ENCODE measurements at places on chromosomes 16 and 17.

DNA sequence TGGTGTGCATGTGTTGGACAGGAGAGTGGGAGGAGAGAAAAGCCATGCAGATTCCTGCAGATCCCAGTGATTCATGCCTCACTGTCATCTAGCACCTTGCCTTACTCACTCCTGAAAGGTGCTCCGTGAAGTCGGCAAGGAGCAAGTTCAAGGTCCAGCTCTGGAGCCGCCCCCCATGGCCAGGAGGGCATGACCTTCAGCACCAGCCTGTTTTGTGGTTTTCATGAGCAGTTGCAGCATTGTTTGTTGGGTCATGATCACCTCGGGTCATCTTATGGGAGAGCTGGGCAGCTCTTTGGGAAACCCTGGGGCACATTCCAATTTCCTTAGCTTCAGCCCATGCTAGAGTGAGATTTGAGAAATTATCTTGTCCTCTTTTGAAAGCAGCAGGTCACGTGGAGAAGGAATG, 137.5 kb upstream of the IRX3 start:
- no peak for DNase-seq

DNA sequence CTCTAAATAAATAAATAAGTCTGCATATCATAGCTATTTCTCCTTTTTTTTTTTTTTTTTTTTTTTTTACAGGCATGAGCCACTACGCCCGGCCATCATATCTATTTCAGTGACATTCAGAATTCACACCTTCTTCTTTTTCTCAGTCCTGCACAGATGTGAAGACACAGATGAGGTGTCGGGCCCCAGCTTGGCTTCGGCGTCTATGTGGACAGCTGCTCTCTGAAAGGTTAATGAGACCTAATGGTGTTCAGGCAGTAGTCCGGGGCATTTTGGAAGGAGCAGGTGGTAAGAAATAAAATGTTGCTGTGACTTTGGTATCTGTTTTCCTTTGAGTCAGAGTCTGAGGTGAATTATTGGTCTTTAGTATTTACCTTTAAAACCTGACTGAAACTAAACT, 23.6 kb downstream of the TANGO6 start:
- DNase-seq: no peak

DNA sequence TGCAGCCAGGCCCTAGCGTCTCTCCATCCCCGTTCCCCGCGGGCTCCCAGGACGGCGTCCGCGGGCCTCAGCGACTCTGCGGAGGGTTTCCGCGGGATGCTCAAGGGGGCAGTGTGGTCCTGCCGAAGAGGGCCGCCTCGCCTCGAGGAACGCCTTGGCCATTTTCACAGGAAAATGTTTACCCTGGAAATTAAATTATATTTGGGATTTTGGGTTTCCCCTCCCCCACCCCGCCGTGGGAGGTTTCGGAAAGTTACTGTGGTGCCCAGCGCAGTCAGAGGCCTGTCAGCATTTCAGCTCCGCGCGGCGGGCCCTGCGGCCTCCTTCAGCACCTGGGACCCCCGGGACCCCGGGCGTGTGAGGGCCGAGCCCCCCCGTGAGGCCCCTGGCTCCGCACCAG, 94.5 kb downstream of the PCTP start:
- DNase-seq: peak; percentile 62

GRCh38 chr16:23025692-23026307, 123.5 kb downstream of the USP31 start:
- DNase-seq: no peak

DNA sequence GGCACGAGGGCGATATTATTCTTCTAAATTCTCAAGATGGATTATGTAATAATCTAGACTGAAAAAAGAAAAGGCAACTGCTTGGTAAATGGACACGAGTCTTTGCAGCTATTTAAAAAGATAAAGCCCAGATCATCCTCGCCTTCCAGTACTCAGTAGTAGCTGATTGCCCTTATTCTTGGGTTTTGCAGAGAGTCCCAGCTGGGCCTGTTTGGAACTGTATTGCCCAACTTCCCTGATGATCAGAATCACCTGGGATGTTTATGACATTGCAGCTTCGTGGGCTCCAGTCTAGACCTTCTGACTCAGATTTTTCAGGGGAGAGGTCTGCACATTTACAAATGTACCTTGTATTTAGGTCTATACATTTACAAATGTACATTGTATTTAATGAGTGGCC, 213.5 kb downstream of the RAB11FIP4 start:
- no peak for DNase-seq
